Ecto neural progenitor cell (in vitro differentiated cells): ENCODE measurements at places on chromosomes 7 and 10.

DNA sequence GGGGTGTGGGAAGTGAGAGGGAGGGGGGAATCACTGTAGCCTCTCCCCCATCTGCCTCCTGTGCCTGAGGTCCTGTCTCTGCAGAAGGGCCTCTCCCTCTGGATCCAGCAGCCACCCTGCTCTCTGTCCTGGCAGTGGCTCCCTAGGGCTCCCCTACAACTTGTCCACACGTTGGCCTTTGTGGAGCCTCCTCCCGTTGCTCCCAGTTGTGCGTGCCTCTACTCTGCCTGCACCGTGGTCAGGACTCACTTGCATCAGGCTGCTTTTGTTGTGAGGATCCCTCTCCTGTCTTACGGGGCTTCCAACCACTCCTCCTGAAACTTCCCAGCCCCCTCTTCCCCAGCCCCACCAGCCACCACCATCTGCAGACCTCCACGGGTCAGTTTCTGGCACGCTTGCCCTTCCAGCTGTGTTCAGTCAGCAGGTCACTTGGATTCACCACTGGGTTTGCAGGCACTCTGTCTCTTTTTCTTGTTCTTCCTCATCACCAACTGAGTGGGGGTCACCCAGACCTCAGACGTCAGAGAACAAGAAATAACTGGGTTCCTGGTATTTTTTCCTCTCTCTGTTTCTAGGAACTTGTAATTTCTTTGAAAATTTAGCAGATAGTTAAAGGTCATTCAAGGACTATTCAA, 62.3 kb downstream of the RAMP3 start:
- DNase-seq, result peak; percentile 61

DNA sequence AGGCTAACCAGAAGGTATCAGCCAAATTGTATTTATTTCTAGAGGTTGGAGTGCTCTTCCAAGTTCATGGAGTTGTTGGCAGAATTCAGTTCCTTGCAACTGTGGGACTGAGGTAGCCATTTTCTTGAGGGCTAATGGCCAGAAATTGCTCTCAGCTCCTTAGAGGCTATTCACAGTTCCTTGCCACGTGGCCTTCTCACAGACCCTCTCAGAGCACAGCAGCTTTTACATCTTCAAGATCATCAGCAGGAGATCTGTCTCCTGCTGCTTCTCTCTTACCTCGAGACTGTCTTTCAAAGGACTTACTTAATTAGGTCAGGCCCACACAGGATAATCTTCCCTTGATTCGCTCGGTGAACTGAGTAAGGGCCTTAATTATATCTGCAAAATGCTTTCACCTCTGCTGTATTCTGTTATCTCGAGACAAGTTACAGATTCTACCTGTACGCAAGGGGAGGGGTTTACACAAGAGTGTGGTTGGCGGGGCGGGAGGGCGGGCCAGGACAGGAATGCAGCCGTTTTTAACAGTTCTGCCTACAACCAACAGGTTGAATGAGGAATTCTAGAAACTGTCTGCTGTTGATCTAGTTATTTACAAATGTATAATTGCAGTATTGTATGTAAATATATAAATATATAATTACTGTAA, 15.0 kb downstream of the MIOS start:
- peak; percentile 47 for DNase-seq

DNA sequence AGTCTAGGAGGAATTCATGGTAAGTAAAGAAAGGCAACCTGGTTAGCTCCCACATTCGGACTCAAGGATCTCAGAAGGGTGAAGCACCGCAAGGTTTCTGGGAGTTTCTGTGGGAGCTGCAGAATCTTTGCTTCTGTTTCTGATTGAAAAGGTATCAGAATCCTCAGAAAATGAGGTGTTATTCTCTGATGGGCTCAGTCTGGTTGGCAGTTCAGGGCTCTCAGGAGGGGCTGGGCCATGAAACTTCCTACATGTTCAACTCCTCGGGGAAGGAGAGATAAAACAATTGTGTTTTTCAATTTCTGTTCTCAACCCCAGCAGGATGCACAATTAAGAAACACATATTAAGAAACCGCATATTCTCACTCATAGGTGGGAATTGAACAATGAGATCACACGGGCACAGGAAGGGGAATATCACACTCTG, 9.1 kb downstream of the OR2A7 start:
- peak; percentile 26 for DNase-seq

GRCh38 chr7:54811041-54811845, 52.2 kb upstream of the SEC61G start:
- no peak for DNase-seq

DNA sequence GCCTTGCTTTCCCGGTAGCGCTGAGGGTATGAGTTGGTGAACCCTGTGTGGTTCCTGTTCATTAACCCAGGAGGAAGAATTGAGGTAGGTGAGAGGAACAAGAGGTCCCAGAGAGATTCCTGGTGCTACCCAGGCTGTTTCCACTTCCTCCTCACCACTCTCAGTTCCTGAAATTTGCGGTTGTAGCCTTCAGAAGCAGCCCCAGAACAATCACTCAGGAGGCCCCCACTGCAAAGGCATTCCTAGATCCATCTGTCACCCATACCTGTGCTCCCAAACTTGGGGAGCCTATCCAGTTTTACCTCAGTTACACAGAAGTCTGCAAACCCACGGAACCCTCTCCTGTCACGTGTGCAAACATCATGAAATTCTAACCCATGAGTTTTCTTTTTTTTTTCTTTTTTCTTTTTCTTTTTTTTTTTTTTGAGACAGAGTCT, 9.0 kb upstream of the PIP4K2A start:
- DNase-seq, result no peak

DNA sequence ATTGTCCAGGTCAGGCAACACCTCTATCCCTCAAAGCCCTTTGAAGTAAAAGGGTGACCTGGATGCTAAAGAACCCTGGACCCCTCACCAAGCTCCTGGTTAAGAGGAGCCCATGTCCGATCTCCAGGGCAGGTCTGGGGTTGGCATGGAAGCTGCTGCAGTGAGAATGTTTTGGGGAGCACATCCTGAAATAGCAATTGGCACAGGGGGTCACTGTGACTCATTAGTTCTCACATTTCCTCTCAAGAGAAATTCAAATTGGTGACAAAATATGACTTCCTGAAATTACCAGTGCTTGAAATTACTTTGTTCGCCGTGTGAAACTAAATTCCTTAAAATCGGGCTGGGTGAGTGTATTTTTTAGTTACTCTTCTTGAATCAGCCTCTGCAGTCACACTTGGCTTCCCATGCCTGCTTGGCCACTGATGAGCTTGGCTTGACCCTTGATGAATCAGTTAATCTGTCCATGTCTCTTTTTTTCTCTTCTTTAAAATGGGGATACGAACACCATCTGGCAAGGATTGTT, 18.8 kb upstream of the ARHGAP22 start:
- no peak for DNase-seq

- no peak for DNase-seq
Measured at GRCh38 chr10:114319406-114320248, 80.6 kb downstream of the VWA2 start.

DNA sequence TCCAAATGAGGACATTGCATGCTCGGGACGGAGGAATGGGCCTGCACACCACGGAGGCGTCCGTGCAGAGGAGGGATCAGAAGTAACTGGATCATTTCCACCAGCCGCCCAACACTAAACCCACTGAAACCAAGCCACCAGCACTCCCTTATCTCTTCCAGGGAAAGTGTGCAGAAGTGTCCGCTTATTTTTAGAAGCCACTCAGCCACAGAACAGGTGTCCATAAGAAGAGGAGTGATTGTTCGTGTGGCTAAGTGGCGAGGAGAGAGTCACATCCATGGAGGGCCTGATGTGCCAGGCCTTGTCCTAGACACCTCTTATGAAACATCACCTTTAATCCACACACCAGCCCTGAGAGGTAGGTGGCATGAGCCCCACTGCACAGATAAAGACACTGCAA, 407.9 kb upstream of the NPVF start:
- DNase-seq, result no peak

DNA sequence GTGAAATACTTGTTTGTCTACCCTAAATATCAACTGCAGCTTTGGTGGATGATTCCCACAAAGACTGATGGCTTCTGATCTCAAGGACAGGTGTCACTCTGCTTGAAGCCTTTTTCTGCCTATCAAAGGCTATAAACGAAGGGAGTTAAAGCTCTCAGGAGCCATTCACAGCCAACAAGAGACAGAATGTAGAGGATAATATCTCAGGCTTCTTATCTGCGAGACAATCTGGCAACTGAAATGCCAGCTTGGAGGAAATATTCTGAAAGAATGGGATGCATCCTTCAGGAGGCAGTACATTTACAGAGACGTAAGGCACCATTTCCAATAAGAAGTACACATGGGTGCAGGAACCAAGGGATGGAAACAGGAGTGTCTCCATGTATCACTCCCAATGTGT, 549.4 kb downstream of the GPAM start:
- no peak for DNase-seq

- no peak for DNase-seq
Measured at GRCh38 chr10:73857446-73857845, 16.9 kb downstream of the CAMK2G start.

- no peak for DNase-seq
Measured at GRCh38 chr7:106484562-106484961, 176.4 kb downstream of the CCDC71L start.

- no peak for DNase-seq
Measured at GRCh38 chr10:6617309-6618076, 37.4 kb upstream of the PRKCQ start.

DNA sequence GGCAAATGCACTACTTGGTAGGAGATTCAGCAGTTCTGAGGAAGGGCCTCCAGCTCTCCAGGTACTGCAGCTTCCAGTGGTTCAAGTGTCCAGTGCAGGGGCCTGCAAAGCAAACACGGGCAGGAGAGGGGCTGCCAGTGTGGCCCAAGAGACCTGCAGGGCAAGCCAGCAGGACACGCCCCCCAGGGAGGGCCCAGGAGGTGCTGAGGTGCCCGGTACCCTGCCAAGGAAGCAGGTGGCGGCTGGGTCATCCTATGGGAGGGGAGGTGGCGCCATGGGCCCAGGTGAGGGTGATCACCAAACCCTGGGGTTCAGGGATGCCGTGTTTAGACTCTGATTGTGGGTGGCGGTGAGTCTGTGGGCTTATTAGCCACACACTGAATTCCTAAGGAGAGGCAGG, 45.7 kb downstream of the PARP12 start:
- DNase-seq, result no peak

- peak; percentile 69 for DNase-seq
Measured at GRCh38 chr10:59808896-59809643, 55.8 kb upstream of the MRLN start.

GRCh38 chr10:46253076-46254006, 33.5 kb upstream of the ANTXRL start:
- peak; percentile 41 for DNase-seq

DNA sequence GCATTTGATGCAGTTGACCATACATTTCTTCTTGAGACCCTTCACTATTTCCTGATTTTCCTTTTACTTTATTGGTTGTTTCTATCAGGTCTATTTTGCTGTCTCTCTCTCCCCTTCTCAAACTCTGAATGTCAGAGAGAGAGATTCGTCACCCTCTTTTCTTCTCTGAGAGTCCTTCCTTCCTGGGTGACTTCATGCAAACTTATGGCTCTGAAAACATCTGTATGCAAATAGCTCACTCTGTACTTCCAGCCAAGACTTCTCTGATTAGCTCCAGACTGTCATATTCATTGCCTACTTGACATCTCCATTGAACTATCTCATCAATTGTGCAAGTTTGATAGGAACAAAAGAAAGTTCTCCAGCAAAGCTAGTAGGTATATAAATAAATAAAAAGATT, 191.7 kb upstream of the KLF6 start:
- no peak for DNase-seq

GRCh38 chr7:5210751-5211338, 20.8 kb downstream of the WIPI2 start:
- DNase-seq, result no peak

DNA sequence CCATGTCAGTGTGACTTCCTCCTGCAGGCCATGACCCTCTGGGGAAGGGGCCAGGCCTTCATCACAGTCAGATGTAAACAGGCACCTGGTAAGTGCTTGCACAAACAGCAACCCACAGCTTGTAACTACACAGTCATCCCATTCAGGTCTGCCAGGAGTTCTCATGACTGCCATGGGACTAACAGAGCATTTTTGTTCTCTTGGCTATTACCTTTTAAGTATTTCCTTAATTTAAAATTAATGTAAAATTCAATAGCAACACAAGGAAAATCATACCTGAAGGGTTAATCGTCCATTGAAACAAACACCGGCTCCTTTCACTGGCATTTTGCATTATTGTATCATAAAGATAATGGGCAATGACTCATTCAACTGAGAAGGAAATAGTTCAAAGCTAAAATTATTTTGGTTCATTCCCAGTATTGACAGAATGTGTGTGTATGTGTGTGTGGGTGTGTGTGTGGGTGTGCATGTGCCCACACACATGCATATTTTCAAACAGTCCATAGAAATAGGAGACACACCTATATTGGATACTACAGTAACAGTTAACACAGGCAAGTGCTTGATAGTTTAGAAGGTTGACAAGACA, 307.9 kb downstream of the WDR11 start:
- no peak for DNase-seq
